Activated T-helper 9 cell treated with anti-CD3 and anti-CD28 coated beads, Interleukin-2, amount 50 U/mL, for 16 hours (primary cell): ENCODE measurements at places on chromosomes 11 and 22.

DNA sequence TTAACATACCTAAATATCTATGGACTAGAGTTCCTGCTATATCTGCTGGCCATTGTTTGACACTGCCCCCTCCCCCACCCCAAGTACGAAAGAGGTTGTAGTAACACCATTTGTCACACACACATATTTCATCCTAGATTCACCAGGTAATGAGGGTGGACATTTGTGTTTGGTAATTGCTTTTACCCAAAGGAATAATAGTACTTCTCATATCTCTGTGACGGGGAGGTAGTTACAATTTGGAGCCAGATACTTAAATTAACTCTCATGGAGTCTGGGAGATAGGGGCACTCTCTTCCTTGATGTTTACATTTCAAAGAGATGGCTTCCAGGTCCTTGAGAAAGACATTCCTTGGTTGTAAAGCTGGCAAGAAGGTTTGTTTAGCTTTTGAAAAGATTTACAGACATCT, 38.7 kb downstream of the REXO2 start:
- DNase-seq: no peak

- DNase-seq: no peak
Observed at GRCh38 chr22:42994917-42995562, 19.9 kb downstream of the PACSIN2 start.

- no peak for DNase-seq
Observed at GRCh38 chr11:47271961-47272661, 2.2 kb downstream of the MADD start.

DNA sequence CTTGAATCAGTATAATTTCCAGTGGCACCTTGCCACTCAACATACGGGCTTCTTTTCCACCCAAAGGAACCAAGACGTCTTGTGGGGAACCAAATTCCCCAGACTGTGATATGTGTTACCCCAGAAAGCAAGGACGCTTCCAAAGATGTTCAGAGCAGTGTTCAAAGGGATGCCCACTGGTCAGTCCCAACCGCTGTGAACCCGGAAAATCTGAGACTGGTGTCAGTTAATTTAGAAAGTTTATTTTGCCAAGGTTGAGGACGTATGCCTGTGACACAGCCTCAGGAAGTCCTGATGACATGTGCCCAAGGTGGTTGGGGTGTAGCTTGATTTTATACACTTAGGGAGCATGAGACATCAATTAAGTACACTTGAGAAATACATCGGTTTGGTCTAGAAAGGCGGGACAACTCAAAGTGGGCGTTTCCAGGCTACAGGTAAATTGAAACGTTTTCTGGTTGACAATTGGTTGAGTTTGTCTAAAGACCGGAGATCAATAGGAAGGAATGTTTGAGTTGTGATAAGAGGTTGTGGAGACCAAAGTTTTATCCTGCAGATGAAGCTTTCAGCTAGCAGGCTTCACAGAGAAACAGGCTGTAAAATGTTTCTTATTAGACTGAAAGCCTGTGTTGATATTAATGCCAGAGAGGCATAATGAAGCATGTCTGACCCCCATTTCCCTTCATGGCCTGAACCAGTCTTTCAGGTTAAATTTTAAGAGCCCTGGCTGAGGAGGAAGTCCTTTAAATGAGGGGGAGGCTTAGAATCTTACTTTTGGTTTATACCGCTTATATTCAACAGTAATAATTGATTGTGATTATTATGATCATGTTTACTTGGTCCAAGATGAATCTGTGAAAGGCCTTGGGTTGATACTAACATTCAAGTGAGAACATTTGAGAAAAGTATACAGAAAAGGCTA, 6.8 kb downstream of the APOL3 start:
- no peak for DNase-seq

DNA sequence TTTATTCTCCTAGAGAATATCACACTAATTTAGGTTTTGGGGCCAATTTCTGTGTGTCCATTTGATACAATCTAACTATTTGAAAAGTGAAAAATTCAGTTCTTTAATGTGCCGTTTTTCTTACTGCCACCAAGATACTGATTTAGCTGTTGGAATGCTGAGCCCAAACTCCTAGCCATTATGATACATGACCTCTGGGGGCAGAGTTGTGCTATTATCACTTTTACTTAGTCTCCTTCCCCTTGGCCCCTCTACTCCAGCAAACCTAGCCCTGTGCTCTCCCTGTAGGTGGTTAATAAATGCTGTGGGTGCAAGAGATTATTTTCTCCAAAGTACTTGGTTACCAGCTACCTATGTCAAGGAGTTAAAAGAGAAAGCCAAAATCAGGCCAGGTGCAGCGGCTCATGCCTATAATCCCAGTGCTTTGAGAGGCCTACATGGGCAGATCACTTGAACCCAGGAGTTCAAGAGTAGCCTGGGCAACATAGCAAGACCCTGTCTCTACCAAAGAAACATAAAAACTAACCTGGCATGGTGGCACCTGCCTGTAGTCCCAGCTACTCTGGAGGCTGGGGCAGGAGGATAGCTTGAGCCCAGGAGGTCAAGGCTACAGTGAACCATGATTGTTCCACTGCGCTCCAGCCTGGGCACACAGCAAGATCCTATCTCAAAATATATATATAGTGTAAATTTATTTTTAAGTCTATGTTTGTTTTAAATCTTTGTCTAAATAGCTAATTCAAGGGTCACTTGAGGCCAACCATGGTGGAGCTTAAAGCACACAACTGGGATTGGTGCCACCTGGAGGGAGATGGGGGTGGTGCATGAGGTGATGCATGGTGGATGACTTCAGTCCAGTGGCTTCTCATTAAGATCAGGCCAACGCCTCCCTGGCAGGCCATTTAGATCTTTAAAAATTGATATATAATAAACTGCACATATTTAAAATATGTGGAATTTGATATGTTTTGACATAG, 193.2 kb upstream of the PLET1 start:
- DNase-seq: peak; percentile 13
